ENCODE measurements at places on chromosomes 7 and 10.

DNA sequence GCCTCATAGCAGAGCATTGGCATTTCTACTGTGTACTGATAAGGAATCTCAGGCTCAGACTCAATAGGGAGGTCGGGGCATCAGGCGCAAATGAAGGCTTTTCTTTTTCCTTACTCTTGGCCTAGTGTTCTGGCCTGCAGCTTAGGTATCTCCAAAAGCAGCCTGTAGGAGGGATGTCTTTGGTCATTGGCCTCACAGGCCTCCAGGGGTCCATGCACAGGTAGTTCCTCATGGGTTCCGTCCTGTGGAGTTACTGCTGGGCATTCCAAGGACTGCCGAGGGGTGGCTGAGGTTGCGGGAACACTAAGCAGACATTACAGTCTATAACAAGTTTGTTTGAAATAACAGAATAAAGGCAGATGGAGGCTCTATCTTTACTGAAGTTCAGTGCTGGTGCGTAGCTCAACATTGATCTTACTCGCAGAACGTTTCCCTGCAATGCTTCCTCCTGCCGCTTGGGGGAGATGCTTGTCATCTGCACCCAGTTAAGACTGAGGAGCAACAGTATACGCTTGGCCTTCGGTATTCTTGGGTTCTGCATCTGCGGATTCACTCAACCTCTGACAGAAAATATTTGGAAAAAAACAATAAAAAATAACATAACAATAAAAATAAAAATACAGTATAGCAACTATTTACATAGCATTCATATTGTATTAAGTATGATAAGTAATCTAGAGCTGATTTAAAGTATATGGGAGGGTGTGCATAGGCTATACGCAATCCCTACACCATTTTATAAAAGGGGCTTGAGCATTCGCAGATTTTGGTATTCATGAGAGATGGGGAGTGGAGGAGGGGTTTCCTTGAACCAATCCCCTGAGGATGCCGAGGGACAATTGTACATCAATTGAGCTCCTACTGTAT lies 58.9 kb downstream of the SH2D4B start:
- peak; percentile 26 for DNase-seq

GRCh38 chr10:21065621-21066248 lies 168.6 kb upstream of the NEBL start:
- DNase-seq: no peak

DNA sequence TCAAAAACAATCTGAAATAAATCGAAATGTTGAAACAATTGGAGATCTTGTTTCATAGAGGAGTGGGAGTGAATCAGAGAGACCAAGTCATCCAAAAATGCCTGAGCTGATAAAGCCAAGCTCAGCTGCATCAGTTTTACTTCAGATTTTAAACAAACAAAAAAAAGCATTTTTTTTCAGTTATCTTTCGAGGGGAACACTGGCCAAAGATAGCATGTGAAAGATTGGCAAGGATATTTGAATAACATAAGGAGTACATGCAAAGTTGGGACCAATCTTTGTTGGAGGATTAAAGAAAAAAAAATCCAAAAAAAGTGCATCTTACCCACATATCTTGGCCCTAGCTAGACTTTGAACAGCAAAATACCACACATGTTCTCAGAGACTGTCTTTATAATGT lies 47.2 kb downstream of the RHOBTB1 start:
- no peak for DNase-seq

GRCh38 chr7:152735443-152736004 lies 24.0 kb upstream of the ACTR3B start:
- DNase-seq: no peak

DNA sequence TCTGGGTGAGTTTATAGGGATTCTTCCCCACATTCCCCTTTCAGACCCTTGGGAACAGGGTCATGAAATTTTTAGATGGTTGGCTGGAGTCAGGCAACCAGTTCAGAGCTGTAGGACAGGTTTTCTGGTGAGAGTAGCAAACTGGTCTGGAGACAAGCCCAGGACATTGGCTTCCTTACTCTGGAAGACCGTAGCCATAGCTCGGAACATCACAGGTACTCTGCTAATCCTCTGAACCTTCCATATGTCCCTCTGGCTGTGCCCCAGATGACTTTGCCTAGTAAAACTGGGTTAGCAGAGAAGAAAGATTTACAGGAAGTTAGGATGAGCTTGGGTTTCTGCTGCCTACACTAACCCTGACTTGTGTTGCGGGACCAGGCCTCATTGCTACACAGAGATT lies 104.5 kb upstream of the MKLN1 start:
- no peak for DNase-seq

DNA sequence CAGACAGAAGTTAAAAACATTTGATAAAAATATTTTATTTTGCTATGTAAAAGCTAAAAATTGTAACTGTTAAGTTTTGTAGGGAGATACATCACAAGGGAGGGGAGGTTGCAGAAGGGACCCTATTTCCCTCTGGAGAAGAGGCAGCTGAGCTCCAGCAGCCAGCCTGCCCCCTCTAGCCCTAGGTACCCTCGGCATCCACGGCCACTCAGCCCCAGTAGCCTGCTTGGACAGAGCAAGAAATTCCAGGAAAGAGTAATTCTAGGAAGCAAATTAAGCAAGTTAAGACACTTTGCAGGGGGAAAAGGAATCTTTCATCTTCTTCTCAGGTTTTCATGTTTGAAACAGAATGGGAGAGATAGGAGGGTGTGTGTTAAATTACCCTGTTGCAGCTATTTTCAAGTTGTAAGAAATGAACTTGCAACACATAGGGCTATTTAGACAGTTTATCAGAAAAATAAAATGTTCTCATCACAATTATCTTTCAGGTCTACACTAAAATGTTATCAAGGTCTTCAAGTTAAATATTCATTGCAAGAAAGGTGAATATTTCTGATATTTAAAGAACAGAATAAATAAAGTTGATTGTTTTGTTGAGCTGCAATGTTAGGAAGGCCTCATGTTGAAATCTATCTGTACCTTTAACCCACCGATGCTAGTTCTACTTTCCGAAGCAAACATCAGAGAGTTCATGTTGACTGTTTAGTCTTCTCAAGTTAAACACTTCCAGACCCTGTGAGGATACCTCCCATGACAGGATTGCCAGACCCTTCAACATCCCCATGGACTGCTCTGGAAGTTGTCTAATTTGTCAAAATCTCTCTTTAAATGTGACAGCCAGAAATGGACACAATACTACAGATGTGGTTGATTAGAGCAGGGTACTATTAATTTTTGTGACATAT lies 5.5 kb downstream of the SGCE start:
- no peak for DNase-seq
